Effector CD8-positive, alpha-beta T cell (primary cell): ENCODE measurements at places on chromosomes 12 and 14.

GRCh38 chr12:53976172-53976822 is 1.5 kb upstream of the HOTAIR start:
- no peak for DNase-seq

- no peak for DNase-seq
Observed at GRCh38 chr12:32559434-32559833, 119.7 kb upstream of the DNM1L start.

DNA sequence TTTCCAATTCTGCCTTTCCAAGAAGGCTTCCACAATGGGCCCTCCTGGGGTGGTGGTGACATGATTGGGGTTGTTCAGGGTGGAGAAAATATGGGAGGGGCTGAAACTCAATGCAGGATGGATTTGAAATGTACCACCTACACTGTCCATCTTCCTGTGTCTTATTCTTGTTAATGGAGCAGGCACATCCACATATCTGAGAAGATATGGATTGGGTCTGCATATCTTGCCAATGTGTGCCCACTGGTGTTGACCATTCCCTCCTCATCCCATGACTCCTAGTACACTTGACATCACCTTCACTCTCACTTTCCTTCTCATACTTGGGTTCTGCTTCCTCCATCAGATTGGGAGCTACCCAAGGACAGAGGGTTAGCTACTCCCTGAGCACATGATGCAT is 7.2 kb downstream of the KRT76 start:
- DNase-seq = no peak

- DNase-seq = no peak
Observed at GRCh38 chr12:3042394-3042793, 34.8 kb upstream of the TSPAN9 start.
